ENCODE measurements at places on chromosomes 12 and 14.

DNA sequence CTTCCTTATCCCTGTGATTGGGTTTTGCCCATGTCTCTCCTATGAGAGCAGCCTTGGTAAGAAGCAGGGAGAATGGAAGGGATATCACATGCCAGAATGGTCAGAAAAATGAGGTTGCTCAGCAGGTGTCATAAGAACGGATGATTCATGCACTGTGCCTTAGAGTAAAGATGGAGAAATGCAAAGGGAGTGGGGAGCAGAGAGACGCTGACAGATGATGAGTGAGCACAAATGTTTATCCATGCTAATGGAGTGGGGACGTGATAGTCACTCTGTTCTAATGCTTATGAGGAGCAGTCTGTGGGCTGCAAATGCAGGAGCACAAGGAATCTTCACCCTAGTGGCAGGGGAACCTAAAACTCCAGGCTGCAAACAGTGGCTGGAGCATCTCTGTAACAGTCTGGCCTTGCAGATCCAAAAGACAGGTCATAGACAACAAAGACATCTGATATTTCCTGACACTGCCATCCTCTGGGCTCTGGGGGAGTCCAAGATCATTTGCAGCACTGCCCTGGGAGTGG is 243.2 kb downstream of the CACNA1C start:
- no peak for DNase-seq

DNA sequence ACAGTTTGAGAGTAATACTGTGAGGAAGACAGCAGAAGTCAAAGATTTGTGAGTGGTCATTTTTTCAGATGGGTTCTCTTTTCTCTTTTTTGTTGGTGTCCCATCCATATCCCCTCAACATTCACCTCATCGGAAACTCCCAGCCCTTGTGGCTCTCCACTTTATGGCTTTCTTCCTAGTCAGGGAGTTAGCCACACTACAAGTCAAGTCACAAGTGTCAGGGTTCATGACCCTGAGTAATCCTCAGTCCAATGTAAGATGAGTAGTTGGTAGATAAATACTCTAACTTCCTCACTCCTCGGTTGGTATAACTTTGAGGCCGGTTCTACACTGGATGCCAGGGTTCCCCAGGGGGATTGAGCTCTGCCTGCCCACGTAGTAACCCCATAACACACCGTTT is 41.4 kb downstream of the PTGER2 start:
- DNase-seq: no peak

DNA sequence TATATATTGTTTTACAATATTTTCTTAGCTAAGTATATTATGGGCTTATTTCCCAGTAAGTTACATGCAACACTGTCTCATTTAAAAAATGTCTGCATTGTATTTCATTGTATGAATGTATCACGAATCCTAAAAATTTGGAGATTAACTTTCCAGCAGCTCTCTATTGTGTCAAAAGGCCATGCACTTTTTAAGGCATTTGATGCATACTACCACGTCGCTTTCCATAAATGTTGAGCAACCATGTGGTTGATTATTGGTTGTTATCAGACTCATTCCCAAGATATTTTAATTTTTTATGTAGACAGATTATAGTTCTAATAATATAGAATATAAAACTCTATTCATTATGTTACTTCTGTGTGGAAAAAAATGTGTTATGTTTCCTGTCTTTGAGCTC is 79.9 kb downstream of the SMOC1 start:
- DNase-seq: no peak

GRCh38 chr14:95460647-95461478 is 55.6 kb downstream of the SYNE3 start:
- no peak for DNase-seq

- DNase-seq: no peak
Measured at GRCh38 chr12:54419088-54419887, at the start of gene ITGA5. Gene ITGA5 (minus strand): TSS chr12:54419266. CDS start chr12:54419198, 68 bp downstream.

GRCh38 chr14:103118663-103119404 is 4.4 kb upstream of the TNFAIP2 start:
- no peak for DNase-seq

GRCh38 chr12:2653461-2653965 is 141.3 kb upstream of the FKBP4 start:
- DNase-seq: no peak

- DNase-seq: no peak
Measured at GRCh38 chr12:100708591-100708990, 86.0 kb upstream of the ANO4 start.

GRCh38 chr14:34580381-34580780 is 40.9 kb upstream of the EAPP start:
- no peak for DNase-seq

DNA sequence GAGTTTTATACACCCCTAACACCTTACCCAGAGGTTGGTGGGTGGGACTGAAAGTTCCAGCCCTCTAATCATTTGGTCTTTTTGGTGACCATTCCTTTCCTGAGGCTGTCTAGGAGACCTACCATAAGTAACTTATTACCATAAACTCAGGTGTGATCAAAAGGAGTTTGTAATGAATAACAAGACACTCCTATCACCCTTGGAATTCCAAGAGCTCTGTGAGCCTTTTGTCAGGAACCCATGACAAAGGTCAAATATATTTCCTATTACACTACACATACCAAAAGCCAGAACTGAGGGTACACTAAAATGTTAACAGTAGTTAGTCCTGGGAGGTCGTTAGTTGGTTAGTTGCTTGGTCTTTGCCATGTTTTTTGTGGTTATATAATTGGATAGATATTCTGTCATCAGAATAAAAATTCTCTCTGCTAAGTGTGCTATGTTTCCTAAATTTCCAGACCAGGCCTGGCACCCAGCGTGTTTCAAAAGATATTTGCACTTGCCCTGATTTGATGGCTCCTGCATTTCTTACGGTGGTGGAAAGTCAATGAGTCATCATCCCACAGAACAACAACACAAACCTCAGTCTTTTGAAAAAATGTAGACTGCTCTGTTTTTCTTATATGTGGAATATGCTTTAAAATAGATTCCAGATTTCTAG is 27.0 kb upstream of the AKAP5 start:
- DNase-seq: no peak

GRCh38 chr14:43792980-43793379 is 714.1 kb downstream of the FSCB start:
- DNase-seq: no peak

DNA sequence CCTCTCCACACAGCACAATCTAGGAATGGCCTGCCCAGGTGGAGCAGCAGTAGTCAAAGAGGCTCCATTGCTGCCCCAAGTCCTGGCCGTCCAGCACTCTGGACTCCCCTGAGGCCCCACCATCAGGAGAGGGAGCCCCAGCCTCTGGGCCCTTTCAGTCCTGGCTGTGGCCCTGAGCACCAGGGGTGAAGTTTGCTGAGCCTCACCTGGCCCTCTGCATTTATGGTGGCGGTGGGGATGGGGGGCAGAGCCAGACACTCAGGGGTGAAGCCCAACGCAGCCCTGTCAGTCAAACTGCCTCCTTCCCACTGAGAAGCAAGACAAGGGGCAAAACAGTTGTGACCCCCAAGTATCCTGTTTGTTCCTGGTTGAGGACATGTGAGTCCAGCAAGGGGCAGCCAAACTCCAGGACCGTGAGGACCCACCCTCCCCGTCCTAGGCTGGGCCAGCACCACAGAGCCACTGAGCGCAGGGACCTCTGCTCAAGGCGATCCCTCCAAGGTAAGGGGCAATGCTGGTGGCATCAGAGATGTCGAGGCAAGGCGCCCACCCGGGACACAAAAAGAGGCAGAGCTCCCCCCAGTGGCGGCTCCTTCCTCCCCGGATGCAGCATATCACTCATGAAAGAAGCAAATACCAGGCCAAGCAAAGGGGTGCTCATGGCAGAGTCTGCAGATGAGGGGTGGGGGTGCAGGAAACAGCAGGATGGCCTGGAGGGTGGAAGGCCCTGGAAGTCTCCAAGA is 4.8 kb upstream of the AMN start:
- no peak for DNase-seq

DNA sequence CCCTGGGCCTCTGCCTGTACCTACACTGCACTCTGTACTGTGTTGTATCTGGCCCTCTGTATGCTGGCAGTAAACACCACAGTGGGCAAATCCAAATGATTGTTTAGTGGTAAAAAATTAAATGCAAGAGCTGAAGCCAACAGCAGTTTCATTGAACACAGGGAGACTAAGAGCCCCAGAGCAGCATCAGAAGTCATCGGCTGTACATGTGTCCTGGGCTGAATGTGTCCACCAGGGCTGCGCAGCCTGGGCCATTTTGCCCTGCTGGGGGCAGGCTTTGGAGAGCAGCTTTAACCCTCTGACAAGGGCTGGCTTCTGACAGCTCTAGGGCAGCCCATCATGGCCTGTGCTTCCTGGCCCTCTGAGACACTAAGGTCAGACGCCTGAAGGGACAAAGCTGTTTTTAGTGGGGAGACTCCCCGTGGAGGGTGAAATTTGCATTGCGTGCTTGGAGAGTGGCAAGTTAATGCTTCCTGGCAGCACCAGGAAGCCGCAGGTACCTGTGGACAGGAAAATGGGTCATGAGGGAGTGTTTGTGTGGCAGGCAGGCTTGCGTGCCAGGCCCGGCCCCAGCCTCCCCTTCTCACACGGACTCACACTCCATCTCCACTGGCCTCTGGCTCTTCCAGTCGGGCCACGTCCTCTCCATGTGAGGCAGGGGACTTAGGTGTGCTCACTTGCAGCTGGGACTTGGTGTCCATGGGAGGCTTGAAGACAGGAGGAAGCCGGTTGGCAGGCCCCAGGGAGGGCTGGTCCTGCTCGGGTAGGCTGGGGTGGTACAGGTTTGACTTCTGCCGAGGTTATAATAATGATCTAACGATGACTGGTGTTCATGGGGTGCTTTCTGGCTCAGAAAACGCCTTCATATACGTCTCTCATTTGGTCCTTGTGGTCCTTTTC is 150.1 kb downstream of the TSPAN9 start:
- no peak for DNase-seq

GRCh38 chr12:108693751-108694150 is 37.6 kb downstream of the CORO1C start:
- no peak for DNase-seq

GRCh38 chr12:132411457-132411856 is 78.5 kb upstream of the FBRSL1 start:
- no peak for DNase-seq

- no peak for DNase-seq
Measured at GRCh38 chr14:29274890-29275596, 508.5 kb downstream of the FOXG1 start.

GRCh38 chr14:32049361-32050088 is 27.6 kb upstream of the ARHGAP5 start:
- no peak for DNase-seq

- no peak for DNase-seq
Measured at GRCh38 chr12:50181691-50182090, 14.5 kb upstream of the CERS5 start.

GRCh38 chr14:59301354-59301753 is 112.9 kb downstream of the DAAM1 start:
- DNase-seq: peak; percentile 36

- DNase-seq: no peak
Measured at GRCh38 chr12:39443929-39444209, 949 bp upstream of the KIF21A start.

DNA sequence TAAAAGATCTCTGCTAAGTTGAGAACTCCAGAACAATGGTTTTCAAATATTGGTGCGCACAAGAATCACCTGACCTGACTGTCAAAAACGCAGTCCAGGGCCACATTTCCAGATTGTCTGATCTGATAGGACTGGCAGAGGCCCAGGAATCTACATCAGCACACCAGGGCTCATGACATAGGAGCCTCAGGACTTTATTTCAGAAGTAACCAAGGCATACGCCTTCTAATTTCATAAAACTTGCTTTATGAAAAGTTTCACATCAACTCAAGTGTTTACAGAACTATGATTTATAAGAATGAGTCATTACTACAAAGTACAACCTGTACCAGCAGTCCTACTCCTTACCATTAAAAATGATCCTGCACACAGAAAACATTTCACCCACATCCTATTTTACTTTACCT is 47.7 kb upstream of the PTPRO start:
- no peak for DNase-seq

- no peak for DNase-seq
Measured at GRCh38 chr14:106058342-106058741, 532.0 kb downstream of the TMEM121 start.

- DNase-seq: no peak
Measured at GRCh38 chr12:40602562-40602961, 89.7 kb upstream of the CNTN1 start.

GRCh38 chr12:34376133-34376799 is 354.0 kb downstream of the ALG10 start:
- no peak for DNase-seq

DNA sequence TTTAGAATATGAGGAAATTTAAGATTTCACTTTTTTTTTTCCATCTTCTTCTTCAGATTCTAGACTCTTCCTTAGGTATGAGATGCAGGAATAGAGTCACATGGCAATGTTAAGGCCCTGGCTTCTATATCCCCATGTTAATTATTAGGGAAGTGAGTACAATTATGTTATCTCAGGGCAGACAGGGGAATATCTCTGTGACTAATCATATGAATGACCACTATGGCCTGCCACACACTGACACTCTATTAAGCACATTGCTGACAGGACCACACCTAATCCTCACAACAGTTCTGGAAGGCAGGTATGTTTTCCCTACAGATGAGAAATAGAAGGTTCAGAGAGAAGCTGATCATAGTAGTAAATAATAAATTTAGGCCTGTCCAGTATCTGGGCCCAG is 69.4 kb upstream of the PTPRQ start:
- DNase-seq: no peak

DNA sequence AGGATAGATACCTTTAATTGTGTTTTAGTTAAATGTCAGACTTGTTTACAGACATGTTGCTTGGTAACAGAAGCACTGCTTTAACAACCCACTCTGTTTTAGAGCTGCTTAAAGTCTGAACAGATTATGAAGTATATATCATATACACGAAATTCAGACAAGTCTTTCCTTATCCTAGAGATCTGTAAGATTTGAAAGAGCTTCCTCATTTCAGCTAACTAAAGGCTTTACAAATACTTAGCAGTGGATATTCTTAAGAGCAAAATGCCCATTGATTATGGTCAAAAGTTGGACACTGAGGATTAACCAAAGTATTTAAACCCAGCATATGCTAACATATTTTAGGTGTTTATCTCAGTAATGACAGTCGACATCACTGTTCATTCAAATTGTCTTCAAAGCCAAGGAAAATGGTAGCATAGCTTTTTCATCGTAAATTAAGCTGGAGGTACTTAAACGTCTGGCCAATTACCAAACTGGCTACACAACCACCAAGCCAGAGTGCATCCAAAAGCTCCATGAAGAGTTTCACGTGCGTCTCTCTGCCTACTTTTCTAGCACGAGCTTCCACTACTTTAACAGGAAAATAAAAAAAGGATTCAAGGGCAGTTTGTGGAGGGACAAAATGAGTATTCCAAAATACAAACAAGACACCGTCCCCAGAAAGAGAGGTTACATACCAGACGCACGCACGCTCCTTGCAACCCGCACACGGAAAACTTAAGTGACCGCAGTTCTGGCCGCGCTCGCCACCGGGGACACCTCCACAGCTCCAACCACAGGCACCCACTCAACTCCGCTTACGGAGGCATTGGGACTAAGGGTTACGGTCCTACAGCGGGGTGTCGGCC is 565 bp downstream of the CEP83 start:
- no peak for DNase-seq

DNA sequence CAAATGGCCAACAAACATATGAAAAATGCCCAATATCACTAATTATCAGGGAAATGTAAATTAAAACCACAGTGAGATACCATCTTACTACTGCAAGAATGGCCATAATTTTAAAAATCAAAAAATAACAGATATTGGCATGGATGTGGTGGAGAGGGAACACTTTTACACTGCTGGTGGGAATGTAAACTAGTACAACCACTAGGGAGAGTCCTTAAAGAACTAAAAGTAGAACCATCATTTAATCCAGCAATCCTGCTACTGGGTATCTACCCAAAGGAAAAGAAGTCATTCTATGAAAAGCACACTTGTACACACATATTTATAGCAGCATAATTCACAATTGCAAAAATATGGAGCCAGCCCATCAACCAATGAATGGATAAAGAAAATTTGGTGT is 459.7 kb downstream of the GXYLT1 start:
- DNase-seq: no peak
